Mononuclear cell (primary cell): ENCODE measurements at places on chromosomes 3 and 15. TPM values are rescaled to one million over a fixed set of nuclear protein-coding genes. Genes with fewer than 3 reads are reported as not detected.

DPPA4 gene
- 2.9 TPM for total RNA-seq

ZPLD1 gene
- not detected for total RNA-seq

MKRN2 gene
- 19.7 TPM for total RNA-seq

H1-8 gene
- total RNA-seq, result 0.21 TPM
